Kasumi-1 (cell line): ENCODE measurements at places on chromosomes 3 and 15.

GRCh38 chr15:57221134-57221533 lies 155.2 kb upstream of the CGNL1 start:
- DNase-seq, result no peak

DNA sequence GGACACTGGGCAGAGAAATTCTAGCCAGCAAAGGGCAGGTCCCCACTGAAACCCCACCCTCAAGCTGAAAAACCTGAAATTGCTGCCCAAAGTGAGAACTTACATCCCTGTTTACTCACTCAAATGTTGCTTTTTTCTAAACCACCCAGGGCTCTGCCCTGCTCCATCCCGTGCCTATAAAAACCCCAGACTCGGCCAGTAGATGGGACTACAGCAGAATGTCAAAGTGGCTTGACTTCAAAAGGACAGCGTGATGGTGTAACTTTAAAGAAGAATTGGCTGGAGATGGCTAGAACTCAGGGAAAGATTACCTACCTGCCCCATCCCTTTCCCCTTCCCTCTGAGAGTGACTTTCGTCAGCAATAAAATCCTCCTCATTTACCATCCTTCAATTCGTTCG lies 246.9 kb downstream of the PYDC2 start:
- DNase-seq, result no peak

- DNase-seq, result no peak
Measured at GRCh38 chr3:65899226-65899625, 139.5 kb downstream of the MAGI1 start.

GRCh38 chr15:69766156-69766555 lies 313.5 kb downstream of the RPLP1 start:
- DNase-seq, result no peak

- DNase-seq, result no peak
Measured at GRCh38 chr15:95149771-95150170, 918.4 kb downstream of the MCTP2 start.

- no peak for DNase-seq
Measured at GRCh38 chr3:96449803-96450202, 364.6 kb upstream of the EPHA6 start.

- no peak for DNase-seq
Measured at GRCh38 chr3:38558864-38559263, 62.7 kb downstream of the EXOG start.

DNA sequence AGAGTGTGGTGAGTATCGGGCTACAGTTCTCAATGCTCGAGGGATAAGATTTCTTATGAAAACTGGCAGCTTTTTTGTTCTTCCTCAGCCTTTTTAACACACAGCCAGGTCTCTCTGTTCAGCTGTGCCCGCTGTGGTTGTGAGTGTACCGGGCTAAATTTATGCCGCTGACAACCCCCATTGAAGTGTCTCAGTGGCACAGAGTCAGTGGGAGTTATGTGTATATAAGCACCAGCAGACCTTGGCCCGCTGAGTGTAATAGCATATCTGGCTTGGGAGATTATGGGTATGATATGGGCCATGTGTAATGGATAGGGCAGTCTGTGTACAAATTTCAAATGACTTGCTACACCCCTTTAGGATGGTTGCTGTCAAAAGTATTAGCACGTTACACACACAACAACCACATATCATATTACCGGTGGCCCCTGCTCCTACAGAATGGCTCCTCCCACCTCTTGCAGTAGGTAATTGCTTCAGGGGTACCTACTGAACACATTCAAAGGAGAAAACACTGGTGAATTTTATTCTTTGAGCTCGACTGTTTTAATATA lies 26.9 kb upstream of the NR2F2 start:
- no peak for DNase-seq

GRCh38 chr15:62940755-62941361 lies 101.7 kb upstream of the TPM1 start:
- peak; percentile 3 for DNase-seq

- DNase-seq, result no peak
Measured at GRCh38 chr3:114746502-114746901, 400.6 kb downstream of the ZBTB20 start.

DNA sequence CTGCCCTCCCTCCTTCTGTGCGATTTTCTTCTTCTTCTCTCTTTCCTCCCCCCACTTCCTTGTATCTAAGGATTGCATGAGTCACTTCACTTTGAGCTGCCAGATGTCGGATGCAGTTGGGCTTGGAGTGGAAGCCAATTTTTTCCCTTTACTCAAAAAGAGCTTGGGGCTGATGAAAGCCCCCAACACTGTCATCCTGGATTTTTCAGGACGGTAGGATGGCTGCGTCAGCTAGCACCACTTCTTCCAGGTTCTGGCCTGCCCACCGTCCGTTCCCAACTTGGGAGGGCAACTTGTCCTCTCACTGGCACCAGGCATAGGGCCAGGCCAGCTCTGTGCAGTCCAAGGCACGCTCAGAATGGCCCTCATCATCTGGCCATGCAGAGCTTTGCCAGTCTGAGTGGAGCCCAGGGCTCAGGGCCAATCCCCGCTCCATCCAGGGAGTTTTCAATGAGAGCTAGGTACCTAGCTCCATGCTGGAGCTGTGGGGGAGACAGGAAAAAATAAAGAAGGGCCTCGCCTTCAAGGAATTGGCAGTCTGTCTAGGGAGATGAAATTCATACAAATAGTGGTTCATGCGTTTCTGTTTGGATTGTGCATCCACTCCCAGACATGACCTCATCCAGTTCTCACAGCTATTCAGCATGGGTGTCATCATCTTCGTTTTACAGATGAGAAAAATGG lies 47.7 kb upstream of the INSYN1 start:
- peak; percentile 10 for DNase-seq

- DNase-seq, result no peak
Measured at GRCh38 chr15:75230016-75230343, 28.2 kb upstream of the GOLGA6C start.

DNA sequence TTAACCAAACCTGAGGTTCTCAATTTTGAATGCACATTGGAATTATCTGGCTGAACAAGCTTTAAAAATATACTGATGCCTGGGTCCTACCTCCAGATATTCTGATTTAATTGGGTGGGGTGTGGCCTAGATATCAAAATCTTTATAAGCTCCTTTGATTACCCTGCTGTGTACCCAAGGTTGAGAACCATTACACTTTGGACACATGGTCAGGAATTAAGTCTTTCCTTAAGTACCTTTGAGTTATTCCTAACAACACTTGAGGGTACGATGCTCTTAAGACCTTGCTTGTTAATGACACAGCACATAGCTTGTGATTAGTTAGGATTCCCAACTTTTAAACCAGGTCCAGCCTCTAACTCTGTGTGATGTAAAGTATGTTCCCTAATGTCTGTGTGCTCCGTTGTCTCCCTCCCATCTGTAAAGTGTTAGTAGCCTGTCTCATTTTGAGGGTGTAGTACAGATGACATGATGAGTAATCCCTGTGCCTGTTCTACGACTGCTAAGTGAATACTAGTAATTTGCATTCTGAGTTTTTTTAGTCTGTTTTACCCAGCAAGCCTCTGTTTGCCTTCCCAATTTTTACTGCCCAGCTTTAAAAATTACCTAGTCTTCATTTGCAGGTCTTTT lies 154.9 kb downstream of the KLHL25 start:
- no peak for DNase-seq

- no peak for DNase-seq
Measured at GRCh38 chr15:95853350-95853749, 477.1 kb upstream of the NR2F2 start.

- DNase-seq, result peak; percentile 24
Measured at GRCh38 chr15:48336940-48337339, 5.7 kb downstream of the DUT start.

- DNase-seq, result no peak
Measured at GRCh38 chr15:68774120-68774519, 46.6 kb downstream of the ANP32A start.
